Posterior cingulate gyrus (tissue), 11 donors: ENCODE measurements at places on chromosomes 12 and 14.

DNA sequence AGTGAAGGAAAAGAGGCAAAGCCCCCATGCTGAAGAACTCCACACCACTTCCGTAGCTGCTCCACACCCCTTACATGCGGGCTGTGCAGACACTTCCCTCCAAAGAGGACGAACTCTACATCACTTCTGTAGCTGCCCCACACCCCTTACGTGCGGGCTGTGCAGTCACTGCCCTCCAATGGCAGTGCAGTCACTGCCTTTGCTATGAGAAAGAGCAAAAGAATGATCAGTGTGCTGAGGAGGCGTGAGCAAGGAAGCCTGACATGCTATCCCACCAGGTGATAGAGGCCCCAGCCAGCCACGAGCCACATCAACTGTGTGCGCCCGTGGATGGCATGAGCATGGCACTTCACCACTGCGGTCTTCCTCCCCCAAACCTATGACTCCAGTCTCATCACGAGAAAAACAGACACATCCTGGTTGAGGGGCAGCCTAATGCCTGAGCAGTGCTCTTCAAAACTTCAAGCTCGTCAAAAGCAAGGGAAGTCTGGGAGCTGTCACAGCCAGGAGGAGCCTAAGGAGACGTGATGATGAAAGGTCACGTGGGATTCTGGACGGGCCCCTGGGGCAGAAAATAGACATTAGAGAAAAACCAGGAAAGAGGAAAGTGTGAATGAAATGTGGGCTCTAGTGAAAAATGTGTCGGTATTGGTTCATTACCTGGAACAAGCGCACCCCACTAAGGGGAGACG lies 60.8 kb upstream of the C14orf180 start:
- DNase-seq, result no peak

DNA sequence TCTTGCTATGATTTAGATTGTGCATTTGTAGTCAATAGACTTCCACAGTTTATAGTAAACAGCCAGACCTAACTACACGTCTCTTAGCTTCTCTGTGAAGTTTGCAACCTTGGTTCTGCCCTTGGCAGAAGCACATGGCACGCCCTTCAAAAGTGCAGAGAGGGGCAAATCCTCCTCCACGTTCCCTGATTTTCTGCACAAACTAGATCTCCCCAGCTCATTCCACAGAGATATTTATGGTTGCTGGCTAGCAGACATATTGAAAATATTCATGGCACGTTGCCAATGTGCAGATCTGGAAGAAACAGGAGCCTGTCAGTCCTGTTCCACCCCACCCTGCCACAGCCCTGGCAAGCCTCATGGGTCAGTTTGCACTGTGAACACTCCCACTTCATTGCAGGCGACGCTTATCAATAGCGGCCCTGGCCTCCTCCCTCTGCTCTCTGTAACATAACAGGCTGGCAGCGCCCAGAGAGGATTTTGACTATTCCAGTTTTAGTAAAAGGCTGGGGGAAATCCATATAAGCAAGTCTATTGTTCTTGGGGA lies 6.5 kb upstream of the LGALS3 start:
- no peak for DNase-seq

DNA sequence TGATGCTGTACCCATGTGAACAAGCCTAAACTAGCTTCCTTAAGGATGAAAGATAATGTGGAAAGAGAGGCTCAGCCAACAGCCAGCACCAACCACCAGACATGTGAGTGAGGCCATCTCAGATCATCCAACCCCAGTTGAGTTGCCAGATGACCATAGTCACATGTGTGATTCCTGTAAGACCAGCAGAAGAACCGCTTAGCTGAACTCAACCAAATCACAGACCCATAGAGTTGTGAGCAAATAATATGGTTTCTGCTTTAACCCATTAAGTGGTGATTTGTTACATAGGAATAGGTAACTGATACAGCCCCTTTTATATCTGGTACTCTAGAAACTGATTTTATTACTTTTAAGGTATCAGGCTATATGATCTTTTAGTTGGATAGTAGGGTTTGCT lies 17.6 kb upstream of the ELK3 start:
- no peak for DNase-seq

DNA sequence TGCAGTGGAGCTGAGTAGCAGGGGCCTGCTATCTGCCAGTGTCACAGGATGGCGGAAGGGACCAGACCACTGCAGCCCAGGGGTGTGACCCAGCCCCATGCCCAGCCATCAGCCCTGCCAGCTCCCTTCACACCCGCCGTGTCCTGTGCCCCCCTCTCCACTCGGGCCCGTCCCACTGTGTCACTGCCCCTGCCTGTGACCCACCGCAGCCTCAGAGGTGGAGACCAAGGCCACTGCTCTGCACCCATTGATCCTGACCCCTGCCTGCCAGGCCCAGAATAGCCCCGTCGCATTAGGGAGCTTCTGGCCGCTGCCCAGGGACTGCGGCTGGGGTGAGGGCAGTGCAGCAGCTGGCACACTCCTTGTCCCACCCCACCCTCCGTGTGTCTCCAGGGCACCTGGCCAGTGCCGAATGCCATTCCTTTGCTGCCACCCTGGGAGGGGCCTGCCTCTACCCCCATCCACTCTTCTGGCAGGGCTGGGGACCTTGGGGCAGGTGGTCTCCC lies 2.1 kb upstream of the CRIP2 start:
- DNase-seq, result no peak

DNA sequence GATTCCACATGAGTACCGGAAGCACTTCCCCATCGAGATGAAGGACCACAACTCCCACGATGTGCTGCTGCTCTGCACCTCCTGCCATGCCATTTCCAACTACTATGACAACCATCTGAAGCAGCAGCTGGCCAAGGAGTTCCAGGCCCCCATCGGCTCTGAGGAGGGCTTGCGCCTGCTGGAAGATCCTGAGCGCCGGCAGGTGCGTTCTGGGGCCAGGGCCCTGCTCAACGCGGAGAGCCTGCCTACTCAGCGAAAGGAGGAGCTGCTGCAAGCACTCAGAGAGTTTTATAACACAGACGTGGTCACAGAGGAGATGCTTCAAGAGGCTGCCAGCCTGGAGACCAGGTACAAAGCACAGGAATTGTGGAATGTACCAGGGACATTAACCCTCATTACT lies 22.4 kb upstream of the GALNT16 start:
- peak; percentile 74 for DNase-seq

GRCh38 chr12:52521175-52521567 lies 977 bp upstream of the KRT5 start:
- DNase-seq, result no peak

DNA sequence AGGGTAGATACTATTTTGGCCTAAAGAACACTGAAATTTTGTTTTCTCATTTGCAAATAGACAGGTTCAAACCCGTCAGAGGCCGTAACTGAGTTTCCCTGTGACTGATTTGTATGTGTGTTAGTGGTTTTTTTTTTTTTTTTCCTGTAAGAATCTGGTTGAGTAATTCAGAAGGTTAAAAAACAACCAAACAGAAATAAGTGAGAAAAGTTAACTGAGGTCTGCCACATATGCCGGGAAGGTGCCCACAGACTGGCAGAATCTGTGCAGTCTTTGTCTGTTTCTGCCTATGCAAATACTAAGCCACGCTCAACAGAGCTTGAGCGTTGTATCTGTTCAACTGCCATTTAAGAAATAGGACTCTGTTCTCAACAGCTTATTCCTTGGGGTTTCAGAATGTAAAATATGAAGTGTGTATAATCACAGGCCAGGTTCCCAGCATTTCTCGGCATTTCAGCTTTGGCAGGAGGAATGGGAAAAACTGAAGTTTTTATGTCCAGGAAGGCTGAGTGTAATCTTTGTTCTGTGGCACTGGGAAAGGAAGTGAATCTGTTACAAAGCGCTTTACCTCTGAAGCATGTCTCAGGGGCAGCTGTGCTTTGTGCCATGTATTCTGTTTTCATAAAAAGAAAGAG lies 181.9 kb downstream of the PRKCH start:
- DNase-seq, result no peak
